ENCODE measurements at places on chromosomes 3 and 15. TPM values are rescaled to one million over a fixed set of nuclear protein-coding genes. Genes with fewer than 3 reads are reported as not detected.

DNA sequence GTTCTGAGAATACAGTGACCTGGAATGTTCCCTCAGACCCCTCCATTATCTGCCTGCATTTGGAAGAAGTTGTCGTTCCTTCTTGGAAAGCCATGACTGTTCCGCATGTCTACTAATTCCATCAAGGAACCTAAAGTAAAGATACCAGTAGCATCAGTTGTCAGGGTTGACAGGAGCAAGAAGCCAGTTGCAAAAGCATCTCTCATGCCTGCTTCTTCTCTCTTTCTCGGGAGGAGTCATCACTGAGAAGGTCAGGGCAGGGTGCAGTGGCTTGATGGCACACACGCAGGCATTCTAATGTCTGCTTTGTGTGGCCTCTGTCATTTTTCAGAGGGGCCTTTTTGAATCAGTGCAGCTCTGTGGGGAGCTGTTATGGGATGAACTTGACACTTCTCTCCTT is 276.6 kb upstream of the TPM1 start:
- DNase-seq = no peak
- no peaks in the 10 kb centered on the region for H3K4me1 ChIP-seq
- no peak overlapping the region for H3K27ac ChIP-seq
- no peak overlapping the region for H3K4me3 ChIP-seq

DNA sequence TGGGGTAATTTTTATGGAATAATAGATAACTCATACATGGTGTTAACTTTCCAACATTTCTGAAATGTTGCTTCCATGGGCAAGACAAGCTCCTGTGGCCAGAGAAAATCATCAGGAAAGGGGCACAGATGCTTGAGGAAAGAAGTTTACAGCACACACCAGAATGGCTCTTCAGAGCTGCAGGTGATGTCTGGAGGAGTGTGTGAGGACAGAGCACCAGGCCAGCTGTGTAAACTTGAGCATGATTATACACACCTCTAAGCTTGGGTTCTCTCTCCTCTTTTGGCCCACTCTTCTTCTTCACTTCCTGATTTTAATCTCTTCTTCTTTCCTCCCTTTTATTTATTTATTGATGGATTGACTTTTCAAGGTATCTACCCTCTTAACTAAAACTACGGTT is 676.0 kb downstream of the GRM7 start:
- H3K4me3 ChIP-seq = no peak overlapping the region
- no peaks in the 10 kb centered on the region for H3K36me3 ChIP-seq
- H3K27me3 ChIP-seq = no peaks in the 10 kb centered on the region
- no peak overlapping the region for H3K27ac ChIP-seq
- DNase-seq = no peak

DNA sequence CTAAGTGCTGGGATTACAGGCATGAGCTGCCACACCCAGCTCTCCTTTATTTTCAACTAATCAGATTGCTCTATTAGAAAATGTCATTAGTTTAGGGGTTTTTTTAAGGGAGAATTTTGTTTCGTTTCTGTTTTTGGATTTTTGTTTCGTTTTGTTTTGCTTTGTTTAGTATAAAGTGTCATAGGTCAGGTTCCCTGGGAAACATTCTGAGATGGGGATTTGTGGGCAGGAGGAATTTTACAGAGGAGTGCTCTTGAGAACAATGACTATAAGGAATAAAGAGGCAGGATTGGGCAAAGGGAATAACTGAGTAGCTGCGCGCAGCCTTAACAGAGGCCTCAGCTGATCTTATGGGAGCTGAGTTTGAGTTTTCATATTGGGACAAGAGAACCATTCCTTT is 86.8 kb upstream of the NR2F2 start:
- H3K27ac ChIP-seq = no peak overlapping the region
- H3K27me3 ChIP-seq = no peaks in the 10 kb centered on the region
- no peak overlapping the region for H3K4me3 ChIP-seq
- no peak for DNase-seq

GRCh38 chr3:172517859-172518466 is 5.3 kb downstream of the TNFSF10 start:
- H3K27ac ChIP-seq = peak overlapping the region; percentile 80
- H3K4me1 ChIP-seq = peaks cover 75% of the 10 kb centered on the region
- peak overlapping the region; percentile 95 for H3K4me3 ChIP-seq
- DNase-seq = peak; percentile 54
- H3K36me3 ChIP-seq = peaks cover 80% of the 10 kb centered on the region

GRCh38 chr3:174317005-174317404 is 542.1 kb upstream of the NAALADL2 start:
- H3K36me3 ChIP-seq = no peaks in the 10 kb centered on the region
- no peaks in the 10 kb centered on the region for H3K27me3 ChIP-seq
- H3K4me1 ChIP-seq = no peaks in the 10 kb centered on the region
- no peak overlapping the region for H3K4me3 ChIP-seq
- no peak overlapping the region for H3K27ac ChIP-seq

DNA sequence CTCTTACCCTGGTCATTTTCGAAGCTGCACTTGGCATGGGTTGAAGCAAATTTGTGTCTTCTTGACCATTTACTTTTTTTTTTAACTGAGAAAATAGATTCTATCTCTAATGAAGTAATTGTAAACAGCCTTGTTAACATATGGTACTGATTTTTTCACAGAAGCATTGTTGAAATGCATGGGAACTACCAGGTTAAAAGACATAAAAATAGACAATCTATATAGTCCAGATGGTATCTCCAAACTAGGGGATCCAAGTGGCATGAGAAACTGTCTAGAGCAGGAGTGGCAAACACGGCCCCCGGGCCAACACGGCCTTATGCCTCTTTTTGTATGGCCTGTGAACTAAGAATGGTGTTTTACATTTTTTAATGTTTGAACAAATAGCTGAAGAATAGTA is 41.9 kb downstream of the CACNA1D start:
- peaks cover 22% of the 10 kb centered on the region for H3K27me3 ChIP-seq
- H3K27ac ChIP-seq = no peak overlapping the region
- DNase-seq = no peak
- H3K4me3 ChIP-seq = no peak overlapping the region
- no peaks in the 10 kb centered on the region for H3K4me1 ChIP-seq

The GABPB1 gene
- 30.0 TPM for total RNA-seq

The MEX3B gene
- total RNA-seq = 1.2 TPM

The GOLGA6L22 gene
- not detected for total RNA-seq

The LRTM1 gene
- total RNA-seq = not detected

The WHAMM gene
- 14.5 TPM for total RNA-seq

Data from activated CD4-positive, alpha-beta T cell treated with anti-CD3 and anti-CD28 coated beads, Interleukin-2, amount 10 ng/mL, durations not matched to agents 7 days and 5 days (primary cell).